Mucosa of gallbladder (tissue), 1 donor: ENCODE measurements at places on chromosomes 6 and 20. TPM values are rescaled to one million over a fixed set of nuclear protein-coding genes. Genes with fewer than 3 reads are reported as not detected.

- no peak for DNase-seq
Observed at GRCh38 chr20:19176470-19177052, 35.9 kb upstream of the SLC24A3 start.

DNA sequence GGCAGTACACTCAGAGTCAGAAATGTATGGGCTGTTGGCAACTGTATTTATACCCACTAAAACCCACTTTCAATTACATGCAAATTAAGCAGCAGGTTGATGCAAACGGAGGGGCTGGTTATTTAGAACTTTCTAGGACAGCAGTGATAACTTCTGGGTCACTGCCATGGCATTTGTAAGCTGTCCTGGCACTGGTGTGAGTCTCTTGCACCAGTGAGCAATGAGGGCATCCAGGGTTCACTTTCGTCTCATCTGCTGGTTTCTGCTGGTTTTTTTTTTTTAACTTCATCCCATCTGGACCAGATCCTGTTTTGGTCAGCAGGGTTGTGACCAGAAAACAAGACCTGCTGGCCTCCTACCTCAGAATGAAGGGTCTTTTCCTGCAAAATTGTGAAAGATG, 49.2 kb downstream of the CDH26 start:
- DNase-seq: no peak

DNA sequence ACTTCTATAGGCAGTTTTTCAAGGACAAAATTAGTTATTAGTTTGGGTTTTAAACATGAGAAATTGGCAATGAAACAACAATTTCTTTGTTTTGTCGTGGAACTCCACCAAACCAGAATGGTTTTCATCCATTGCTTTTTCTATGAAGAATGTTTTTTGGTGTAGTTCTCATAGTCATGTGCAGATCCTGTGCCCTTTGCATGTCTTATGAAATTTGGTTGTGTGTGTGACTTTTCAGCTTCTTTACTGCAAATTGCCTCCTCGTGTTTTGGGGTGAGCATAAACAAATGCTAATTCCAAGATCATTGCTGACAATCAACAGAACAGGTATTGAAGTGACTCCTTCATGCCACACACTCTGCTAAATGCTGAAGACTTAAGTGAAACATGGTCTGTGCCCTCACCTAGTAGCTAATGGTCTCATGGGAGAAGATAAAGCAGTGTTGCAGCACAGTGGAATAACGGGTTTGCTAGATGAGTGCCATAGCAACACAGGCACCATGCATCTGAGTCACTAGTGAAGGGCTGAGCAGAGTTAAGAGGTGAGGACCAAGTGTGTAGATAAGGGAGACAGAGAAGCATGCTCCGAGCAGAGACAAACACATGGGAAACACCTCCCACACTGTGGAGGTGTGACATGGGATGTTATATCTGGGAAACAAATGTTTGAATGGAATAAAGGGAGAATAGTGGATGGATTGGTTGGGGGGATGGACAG, 120.0 kb downstream of the SLC16A10 start:
- DNase-seq: no peak

DNA sequence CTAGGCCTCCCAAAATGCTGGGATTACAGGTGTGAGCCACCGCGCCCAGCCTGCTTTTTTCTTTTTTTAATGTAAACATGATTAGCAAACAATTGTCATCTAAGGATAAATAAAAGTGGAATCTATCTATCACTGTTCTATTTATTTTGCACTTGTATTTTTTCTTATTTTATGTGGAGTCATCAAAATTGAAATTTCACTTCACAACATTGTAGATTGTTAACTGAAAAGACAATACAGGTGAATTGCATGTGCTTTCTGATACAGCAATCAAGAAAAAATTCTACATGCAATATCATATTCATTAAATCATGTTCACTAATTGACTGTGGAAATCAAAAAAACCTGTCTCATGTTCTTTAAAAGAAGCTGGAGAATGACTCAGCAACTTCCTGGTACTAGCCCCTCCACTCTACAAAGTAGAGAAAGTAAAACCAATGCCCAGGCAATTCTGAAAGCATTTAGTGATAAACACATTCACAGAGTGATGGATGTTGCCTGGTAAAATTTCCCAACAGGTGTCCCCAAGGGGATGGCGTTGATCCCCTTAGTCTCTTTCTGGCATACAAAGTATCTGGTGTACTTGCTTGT, 10.7 kb upstream of the RFX6 start:
- no peak for DNase-seq

GRCh38 chr6:13466304-13467215, 20.8 kb downstream of the GFOD1 start:
- DNase-seq: no peak

GRCh38 chr20:16761305-16761829, 13.2 kb downstream of the OTOR start:
- DNase-seq: peak; percentile 59

DNA sequence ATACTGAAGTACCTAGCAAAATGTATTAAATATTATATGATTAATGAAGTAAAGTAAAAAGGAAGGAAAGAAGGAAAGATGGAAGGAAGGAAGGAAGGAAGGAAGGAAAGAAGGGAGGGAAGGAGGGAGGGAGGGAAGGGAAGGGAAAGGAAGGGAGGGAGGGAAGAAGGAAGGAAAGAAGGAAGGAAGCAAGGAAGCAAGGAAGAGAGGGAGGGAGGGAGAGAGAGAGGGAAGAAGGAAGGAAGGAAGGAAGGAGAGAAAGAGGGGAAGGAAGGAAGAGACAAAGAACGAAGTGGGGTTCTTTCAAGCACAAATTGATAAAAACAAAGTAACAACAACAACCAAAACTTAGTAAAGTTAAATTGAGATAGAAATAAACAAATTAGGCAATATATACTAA, 622.3 kb upstream of the ADGRB3 start:
- no peak for DNase-seq

HNF4A gene
- total RNA-seq: 74.4 TPM

GPR63 gene
- 1.6 TPM for total RNA-seq

PRR18 gene
- total RNA-seq: not detected
